ENCODE measurements at places on chromosomes 4 and X.

DNA sequence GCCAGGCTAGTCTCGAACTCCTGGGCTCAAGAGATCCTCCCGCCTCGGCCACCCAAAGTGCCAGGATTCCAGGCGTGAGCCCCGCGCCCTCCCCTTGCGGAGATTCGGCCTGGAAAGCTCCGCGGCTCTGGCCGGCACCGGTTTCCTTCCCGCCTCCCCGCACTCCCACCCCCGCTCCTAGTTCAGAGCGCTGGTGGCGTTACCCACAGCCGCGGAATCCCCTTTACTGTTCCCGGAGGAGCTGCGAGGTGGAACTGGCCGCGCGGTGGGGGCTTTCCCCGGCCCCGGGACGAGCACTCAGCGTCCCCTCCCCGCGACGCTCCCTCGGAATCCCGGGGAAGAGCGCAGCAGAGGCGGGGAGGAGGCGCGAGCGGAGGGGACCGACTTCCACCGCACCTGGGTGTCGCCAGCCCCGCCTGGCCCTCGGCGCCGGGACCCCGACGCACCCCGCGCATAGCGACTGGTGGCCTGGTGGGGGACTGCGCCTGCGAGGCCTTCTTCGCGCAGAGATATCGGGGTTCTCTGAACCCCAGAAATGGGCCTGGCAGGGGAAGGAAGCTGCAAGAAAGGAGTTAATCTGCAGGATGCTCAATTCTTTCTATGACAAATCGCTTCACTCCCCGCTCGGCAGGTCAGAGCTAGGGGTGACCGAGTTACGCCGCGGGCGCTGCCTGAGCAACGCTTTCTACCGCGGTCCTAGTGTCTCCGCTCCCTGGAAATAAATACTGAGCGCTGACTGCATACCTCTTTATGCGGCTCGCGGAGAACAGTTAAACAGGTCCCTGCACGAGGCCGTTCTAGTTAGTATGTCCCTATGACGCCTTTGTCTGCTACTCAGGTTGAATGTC lies 14.6 kb upstream of the SLC25A4 start:
- peak; percentile 21 for DNase-seq

DNA sequence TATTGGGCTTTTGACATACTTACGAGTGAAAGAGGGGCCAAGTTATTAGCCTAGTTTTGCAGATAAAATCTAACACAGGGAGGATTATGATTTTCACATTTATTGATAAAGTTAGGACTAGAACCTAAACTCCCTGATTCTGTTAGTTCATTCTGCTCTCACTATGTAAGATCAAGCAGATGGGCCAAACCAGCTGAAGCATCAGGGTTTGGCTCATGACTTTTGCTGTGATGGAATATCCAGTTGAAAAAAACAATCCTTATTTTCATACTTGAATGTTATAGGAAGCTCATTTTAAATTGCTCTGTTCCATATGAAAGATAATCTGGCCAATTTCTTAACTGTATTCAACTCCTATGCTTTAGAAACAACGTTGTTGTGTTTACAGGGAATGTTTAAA lies 21.2 kb downstream of the SPRY1 start:
- DNase-seq, result no peak

DNA sequence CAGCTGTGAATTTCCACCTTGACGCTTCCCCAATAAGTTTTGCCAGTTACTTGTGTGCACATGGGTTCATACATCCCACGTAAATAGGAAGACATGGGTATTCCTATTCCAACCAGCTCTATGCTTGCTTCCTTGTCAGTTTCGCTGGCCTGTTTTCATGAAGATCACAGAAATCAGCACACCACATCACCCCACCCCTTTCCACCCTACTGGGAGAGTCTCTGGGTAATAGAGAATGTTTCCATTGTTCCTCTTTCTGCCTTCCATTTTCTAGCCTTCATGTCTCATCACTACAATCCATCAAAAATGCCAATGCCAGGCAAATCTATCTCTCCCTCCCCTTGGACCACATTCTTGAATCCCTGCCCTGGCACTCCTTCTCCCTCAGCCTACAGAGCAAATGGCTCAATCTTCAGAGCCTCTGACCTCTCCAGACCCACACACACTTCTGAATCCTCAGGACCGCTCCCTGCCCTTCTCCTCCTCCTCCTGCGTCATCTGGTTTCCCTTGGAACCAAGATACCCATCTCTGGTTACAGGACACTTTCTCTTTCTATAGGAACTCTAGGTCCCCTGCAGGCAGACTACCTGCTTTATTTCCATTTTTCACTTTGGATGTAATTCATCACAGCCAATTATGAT lies 323.3 kb downstream of the DHX15 start:
- no peak for DNase-seq

GRCh38 chr4:76058888-76059426 lies 15.6 kb upstream of the ART3 start:
- DNase-seq, result no peak

DNA sequence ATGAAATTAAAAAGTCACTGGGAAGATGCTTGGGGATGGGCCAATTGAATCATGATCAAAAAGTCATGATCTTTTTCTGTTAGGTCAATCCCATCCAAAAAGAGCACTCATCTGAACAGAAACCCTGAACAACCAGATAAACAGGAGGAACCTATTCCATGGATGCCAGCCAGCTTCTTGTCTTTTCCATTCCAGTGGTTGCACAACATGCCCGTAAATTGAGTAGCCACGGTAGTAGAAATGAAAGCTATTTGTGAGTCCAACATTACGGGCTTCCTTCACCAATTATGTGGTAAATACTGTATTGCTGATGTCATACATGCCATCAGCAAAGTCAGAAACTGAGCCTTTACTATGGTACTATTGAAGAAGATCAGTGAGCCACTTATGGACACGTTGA lies 982.4 kb upstream of the HS3ST1 start:
- no peak for DNase-seq

DNA sequence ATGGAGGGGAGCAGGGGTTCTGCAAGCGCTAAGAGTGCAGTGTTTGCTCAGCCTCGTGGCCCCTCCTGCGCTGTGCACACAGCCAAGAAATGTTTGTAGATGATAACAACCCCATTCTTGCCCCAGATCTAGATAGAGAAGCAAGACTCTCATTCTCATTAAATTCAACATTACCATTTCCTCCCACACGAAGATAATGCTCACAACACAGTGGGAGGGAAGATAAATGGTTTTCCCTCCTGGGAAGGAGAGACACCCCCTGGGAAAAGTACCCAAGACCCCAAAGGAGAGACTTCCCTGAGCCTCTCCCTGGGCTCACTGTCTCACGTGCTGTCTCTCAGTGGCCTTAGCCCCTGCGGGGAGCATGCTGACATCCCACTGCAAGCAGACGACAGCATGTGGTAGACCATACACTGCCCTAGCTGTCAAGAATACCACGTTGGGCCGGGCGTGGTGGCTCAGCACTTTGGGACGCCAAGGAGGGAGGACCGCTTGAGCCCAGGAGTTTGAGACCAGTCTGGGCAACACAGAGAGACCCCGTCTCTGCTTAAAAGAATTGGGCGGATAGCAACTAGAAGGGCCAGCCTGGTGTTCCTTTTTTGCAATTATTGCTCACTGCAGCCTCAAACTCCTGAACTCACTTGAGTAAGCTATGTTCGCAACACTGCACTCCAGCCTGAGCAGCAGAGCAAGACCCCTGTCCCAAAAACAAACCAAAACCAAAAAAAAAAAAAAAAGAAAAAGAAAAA lies 34.9 kb upstream of the IQSEC2 start:
- DNase-seq, result no peak

DNA sequence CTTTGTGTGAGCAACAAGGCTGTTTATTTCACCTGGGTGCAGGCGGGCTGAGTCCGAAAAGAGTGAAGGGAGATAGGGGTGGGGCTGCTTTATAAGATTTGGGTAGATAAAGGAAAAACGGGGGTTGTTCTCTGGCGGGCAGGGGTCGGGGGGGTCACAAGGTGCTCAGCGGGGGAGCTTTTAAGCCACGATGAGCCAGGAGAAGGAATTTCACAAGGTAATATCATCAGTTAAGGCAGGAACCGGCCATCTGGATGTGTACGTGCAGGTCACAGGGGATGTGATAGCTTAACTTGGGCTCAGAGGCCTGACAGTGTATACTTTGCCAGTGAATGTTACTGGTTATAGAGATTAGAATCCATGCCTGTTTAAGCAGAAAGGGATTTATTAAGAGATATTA lies 19.7 kb upstream of the SPCS3 start:
- no peak for DNase-seq

DNA sequence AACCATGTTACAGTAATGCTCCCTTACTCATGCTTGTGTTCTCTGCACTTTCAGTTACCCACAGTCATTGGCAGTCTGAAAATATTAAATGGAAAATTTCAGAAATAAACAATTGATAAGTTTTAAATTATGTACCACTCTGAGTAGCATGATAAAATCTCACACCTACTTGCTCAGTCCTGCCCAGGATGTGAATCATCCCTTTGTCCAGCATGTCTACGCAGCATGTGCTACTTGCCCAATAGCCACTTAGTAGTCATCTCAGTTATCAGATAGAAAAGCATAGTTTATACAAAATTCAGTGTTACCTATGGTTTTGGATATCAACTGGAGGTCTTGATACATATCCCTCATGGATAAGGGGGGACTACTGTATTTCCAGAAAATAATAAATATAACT lies 577.1 kb downstream of the GALNTL6 start:
- DNase-seq, result no peak

DNA sequence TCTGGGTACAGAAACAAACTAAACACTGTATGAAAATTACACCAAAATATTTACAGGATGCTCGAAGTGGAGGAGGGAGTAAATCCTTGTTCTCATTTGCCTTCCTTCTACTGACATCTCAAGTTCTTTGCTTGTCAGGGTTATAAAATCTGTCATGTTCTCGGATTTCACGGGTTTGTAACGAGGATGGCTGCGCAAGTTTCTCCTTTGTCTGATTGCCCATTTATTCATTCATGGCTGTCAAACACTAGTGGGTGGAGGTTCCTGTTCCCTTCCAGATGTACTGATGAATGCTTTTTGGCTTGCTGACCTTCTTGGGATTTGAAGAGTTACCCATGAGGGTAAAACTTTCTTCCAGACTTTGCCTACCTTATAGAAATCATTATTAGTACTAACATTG lies 206.9 kb downstream of the SPCS3 start:
- no peak for DNase-seq

DNA sequence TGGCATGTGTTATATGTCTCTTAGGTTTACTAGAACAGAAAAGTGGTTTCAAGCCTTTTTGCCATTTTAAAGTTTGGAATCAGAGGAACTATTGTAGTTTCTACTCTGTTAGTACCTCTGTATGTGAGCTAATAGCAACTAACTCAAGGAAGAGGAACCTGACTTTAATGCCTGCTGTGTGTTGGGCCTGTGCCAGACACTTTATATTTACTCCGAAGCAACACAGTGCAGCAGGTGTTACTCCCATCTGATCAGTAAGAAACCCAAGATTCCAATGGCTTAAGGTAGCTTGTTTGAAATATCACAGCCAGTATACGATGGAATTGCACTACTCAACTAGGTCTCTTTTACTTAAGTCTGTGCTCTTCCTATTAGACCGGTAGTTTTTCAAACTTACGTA lies 79.2 kb downstream of the USP9X start:
- no peak for DNase-seq

GRCh38 chr4:82373486-82373815 lies 340 bp downstream of the HNRNPD start:
- DNase-seq, result no peak

DNA sequence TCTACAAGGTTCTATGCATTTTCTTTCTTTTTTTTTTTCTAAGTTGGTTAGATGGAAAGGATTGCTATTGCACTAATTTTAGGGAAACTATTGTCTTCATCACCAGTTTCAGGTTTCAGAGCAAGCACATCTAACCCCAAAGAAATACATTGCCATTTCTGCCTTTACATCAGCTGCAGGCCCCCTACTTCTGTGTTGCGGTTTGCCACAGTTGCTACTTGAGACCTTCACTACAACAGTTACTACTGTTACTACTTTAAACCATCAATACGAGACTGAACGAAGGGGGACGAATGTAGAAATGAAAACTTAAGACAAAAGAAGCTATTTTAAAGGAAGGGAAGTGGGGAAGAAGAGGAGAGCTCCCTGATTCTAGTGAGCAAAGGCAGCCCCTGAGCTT lies 256.7 kb upstream of the LCORL start:
- no peak for DNase-seq

DNA sequence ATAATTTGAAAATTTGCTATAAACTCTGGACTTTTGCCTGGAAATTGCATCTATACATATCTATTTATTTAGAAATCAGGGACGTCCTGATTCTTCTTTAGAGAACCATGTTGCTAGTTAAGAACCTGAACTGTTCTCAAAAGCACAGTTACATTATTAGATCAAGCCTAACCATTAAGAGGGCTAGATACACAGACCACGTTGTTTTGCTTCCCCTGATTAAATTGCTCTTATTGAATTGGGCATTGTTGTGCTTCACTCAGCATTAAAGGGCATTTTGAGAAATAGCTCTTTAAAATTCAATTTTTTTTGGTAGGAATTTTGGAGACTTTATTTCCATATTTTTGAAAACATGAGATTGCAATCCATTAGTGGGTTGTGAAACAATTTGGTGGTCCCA lies 44.4 kb downstream of the FIP1L1 start:
- no peak for DNase-seq

- no peak for DNase-seq
These were observed 7.9 kb downstream of the RAB33A start for GRCh38 chrX:130179579-130180215.

DNA sequence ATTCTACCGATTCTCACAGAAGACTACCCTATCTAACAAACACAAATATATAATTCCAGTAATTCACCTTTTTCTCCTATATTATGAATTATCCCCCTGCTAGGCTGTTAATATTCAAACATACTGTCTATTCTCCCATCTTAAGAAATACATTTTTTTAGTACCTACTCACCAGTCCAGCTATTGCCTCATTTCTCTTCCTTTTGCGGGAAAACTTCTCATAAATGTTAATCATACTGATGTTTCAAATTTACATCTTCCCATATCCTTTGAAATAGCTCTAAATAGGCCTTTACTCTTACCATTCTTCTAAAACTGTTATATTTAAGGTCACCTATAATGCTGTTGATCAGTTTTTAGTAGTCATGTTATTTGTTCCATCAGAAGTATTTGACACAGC lies 759.1 kb upstream of the SLIT2 start:
- DNase-seq, result no peak

DNA sequence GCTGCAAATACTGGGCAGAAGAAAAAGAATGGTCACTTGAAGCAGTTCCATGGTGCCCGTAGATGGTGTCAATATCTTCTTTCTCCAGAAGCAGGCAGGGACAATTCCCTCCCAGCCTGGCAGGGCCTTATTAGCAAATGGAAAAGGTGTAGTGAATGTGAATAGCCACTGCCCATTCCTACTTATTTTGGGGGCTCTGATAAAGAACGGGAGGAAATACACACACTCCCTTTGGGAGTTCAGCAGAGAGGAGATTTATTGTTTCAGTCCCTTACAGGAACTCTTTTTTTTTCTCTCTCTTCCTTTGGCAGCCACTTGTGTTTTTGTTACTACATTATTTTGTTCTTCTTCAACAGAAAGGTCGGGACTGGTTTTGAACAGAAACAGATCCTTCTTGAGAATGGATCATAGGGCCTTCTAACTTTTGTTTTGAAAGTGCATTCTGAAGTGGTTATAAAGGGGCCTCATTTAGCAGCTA lies at the start of gene EMCN:
TSS of gene EMCN (minus strand) at position 159 of the 478 bp plus-strand sequence. CDS start at position 51, 108 bp downstream.
- no peak for DNase-seq

- no peak for DNase-seq
These were observed 4.3 kb downstream of the CCNA2 start for GRCh38 chr4:121819216-121819965.

- DNase-seq, result no peak
These were observed 292.3 kb downstream of the SMARCA1 start for GRCh38 chrX:129230850-129231512.

- DNase-seq, result no peak
These were observed 32.3 kb downstream of the AFF1 start for GRCh38 chr4:86967073-86967472.

Measured in CD4-positive, alpha-beta T cell treated with Interleukin-17A for 1 hour (primary cell).